ENCODE measurements at places on chromosomes 4 and X. TPM values are rescaled to one million over a fixed set of nuclear protein-coding genes. Genes with fewer than 3 reads are reported as not detected.

Gene ADGRG4
- polyA plus RNA-seq, result not detected

Gene ADAMTS3
- 10.7 TPM for polyA plus RNA-seq

Gene PAGE5
- polyA plus RNA-seq, result not detected

Gene YIPF7
- 0.53 TPM for polyA plus RNA-seq

Gene NPY5R
- 5.0 TPM for polyA plus RNA-seq

Gene ADH7
- polyA plus RNA-seq, result not detected

Gene SH3D19
- 30.7 TPM for polyA plus RNA-seq

Gene PCDH18
- polyA plus RNA-seq, result 190 TPM

Gene FAM156B
- polyA plus RNA-seq, result 22.9 TPM

Gene BEND2
- polyA plus RNA-seq, result 0.07 TPM

- no peak for DNase-seq
Observed at GRCh38 chr4:109389369-109390114, 44.1 kb upstream of the SEC24B start.

GRCh38 chr4:6855692-6856297, 53.8 kb upstream of the TBC1D14 start:
- DNase-seq, result no peak

DNA sequence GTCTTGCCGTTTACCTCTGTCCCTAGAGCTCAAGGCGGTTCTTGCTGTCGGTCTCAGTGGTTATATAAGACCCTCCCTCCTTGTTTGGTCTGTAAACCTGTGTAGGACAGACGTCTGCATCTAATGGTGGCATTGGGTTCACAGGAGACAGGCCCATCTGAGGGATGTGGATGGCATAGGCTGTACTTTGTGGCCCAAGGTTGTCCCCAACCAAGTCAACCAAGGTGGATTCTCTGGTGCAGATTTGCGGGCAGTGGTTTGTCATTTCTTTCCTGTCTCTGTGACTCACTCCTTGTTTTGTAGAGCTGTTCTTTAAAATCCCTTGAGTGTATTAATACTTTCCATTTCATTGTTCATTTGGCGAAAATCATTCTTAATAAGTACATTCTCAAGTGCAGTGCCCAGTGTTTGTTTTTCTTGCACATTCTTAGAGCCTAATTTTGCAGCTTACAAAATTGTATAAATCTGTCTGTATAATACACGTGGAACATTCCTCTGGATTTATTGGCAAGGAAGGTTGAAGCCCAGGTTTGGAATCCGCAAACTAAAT, 68.0 kb upstream of the TLR2 start:
- DNase-seq, result no peak

- DNase-seq, result no peak
Observed at GRCh38 chrX:110327336-110327735, 9.5 kb upstream of the AMMECR1 start.

DNA sequence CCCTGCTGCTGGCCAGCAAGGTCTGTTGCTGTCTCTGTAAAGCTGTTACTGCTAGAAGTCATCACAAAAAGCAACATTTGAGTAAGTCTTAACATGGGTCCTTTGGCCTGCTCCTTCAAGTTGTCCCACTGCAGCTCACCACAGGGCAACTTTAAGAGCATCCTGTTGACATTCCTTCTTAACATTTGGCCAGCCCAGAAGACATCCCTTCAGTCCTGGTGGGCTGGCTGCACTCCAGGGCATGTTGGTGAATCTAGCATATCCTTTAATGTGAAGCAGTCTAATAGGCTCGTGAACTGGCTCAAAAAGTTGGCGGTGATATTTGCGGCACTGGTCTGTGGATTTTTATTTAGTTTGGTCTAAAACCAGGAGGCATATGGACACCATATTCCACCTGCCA, 92.2 kb upstream of the MAML3 start:
- DNase-seq, result no peak

GRCh38 chr4:73693811-73694210, 46.6 kb upstream of the CXCL8 start:
- no peak for DNase-seq

GRCh38 chr4:2852481-2852921, 8.9 kb downstream of the ADD1 start:
- DNase-seq, result no peak

DNA sequence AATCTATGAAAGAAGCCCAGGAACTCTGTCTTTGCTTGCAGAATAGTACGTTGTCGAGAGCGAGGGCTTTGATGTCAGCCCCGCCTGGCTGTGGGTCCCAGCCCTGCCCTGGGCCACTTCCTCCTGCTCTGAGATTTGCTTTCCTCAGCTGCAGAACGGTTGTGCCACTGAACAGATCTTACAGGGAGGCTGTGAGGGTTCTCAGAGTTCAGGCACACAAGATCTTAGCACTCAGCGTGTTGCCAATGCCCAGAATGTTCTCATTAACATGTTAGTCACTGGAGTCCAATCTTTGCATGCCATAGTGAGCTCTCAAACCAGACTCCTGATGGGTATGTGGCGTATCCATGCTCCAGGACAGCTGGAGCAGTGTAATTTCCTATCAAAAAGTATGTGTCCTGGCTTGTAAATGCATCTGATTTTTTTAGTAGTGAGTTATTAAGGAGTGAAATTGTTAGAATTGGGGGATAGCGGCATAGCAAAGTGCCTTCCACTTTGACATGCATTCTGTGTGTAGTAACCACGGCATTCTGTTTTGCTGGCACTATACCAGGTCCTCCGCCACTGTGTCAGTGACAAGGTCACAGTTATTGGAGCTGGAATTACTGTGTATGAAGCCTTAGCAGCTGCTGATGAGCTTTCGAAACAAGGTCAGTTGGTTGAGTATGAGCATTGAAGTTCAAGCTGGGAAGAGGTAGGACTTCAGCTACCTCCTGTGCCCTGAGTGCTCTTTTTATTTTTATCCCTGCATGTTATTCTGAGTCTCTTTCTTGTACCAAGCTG, 31.6 kb downstream of the TKTL1 start:
- DNase-seq, result no peak

GRCh38 chrX:41482154-41482850, 35.2 kb downstream of the NYX start:
- no peak for DNase-seq

- DNase-seq, result no peak
Observed at GRCh38 chrX:136387951-136388502, 87.3 kb downstream of the ADGRG4 start.

GRCh38 chr4:6925357-6925836, 15.8 kb downstream of the TBC1D14 start:
- DNase-seq, result no peak

DNA sequence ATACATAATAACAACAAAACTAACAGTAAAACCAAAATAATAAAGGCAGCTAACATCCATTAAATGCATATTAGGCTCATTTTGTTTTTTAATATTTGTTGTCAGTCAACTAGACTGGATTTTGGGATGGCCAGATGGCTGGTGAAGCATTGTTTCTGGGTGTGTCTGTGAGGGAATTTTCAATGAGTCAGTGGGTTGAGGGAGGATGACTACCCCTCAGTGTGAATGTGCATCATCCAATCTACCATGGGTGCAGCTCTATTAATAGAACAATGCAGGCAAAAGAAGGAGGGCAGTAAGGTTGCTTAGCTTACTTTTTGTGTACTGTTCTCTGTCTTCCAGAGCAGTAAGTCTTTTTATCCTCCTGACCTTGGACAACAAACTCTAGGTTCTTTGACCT, 484.2 kb upstream of the HS3ST1 start:
- DNase-seq, result no peak

- DNase-seq, result no peak
Observed at GRCh38 chrX:67648361-67648760, 104.5 kb downstream of the AR start.

DNA sequence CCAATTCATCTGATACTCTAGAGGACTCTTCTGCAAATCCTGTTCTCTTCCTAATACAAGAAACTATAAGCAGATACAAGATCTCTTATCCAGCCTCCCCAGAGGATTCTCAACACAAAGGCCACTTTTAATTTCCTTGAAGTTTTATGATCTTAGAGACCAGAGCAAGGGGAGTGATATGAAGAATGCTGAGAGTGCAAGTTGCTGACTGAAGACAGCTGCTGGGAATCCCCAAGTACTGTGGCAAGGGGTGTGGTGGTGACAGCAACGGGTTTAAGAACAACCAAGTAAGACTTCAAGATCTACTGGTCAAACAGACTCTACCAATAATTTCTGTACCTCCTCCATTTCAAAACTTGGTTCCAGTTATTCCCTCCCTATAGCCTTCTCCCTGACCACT, 7.0 kb downstream of the AMMECR1 start:
- no peak for DNase-seq

GRCh38 chr4:31803526-31804195, 1083.5 kb downstream of the PCDH7 start:
- no peak for DNase-seq

DNA sequence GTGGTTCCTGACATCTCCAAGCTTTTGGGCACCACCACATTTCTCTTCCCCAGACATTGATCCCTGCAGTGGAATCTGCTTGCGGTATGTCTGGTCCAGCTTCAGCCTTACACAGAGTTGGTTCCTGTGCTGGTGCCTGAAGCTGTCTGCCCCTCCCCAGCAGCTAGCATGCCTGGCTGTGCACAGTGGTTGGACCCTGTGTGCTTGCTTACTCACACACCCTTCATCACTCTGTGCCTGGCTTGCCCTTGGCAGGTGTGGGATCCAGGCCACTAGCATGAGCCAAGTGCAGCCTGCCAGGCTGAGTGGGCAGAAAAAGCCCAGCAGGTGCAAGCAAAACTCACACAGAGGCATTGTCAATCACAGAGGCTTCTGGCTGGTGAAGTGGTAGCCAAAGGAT, 473.8 kb downstream of the ACTRT1 start:
- DNase-seq, result no peak

- DNase-seq, result no peak
Observed at GRCh38 chr4:35461931-35462659, 782.2 kb downstream of the ARAP2 start.

GRCh38 chr4:165553221-165553810, 174.5 kb downstream of the CPE start:
- no peak for DNase-seq

GRCh38 chr4:76470064-76470463, 35.0 kb downstream of the SHROOM3 start:
- no peak for DNase-seq

DNA sequence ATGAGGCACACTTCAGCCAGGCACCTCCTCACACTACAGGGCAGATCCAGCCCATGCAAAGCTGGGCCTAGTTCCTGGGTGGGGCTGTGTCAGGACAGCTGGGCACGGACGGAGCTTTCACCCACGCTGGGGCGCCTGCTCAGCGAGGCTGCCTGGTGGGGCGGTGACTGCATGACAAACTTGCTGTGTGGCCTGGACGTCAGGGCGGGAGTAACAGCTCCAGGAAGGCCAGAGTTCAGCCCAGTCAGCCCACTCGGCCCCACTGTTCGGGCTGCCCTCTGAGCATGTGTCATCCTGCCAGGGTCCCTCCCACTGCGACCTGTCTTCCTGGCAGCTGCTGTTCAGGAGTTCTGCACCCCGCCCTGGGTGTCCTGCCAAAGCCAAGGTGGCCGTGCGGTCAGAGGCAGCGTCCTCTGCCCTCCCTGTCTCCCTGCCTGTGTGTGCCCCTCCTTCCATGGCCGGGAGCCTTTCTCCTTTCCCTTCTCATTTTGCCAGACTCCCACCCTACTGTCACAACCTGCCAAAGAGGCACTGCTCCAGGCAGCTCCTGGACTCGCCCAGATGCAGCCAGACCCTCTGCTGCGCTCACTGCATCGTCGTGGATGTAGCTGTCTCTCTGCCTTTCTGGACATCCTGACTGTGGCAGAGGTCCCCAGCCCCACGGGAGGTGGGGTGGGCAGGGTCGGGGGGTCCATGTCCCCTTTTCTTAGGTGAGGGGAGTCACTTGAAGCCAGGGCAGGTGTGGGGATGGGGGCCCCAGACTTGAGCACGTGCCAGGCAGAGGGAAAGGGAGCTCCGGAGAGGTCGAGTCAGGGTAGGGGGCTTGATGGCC, 33.0 kb upstream of the KIAA0232 start:
- no peak for DNase-seq

- DNase-seq, result no peak
Observed at GRCh38 chr4:124414276-124415040, 298.1 kb downstream of the ANKRD50 start.

- DNase-seq, result no peak
Observed at GRCh38 chr4:100208964-100209363, 18.7 kb upstream of the DDIT4L start.

DNA sequence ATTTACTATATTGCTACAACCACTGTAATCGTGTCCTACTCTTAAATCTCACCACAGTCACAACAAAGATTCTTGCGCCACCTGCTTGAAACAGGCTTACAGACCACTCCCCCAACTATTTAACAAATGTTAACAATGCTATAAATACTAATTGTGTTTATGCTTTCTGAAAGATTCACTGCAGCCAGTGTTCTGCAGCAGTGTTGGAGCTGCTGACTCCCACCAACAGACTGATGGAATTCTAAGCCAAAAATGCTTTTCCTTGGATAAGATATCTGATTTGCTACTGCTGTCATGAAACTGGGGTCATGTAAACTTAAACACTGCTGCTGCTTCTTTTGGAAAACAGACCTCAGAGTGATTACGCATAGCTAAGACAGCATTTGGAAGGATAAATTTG, 244.2 kb upstream of the MAB21L2 start:
- peak; percentile 7 for DNase-seq

DNA sequence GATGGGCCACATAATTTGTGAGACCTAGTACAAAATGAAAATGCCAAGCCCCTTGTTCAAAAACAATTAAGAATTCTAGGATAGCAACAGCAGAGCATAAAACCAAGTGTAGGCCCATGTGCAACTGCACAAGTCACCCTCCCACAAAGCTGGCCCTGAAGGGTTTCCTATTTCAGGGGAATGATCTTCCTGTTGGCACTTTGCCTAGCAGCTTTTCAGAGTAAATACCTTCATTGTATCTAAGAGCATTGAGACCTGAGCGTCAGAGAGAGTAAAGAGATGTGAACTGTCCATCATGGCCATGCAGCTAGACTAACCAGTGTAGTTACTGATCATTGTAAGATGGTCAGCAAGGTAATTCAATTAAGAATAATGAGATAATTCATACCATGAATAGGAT, 113.6 kb downstream of the CNKSR2 start:
- DNase-seq, result peak; percentile 1

Measured in renal cortex interstitium (tissue), 15 donors.